ENCODE measurements at places on chromosomes 16 and 17.

- no peak for DNase-seq
Observed at GRCh38 chr16:15830832-15831451, 25.9 kb downstream of the MYH11 start.

- DNase-seq = no peak
Observed at GRCh38 chr16:84876873-84877606, 57.3 kb downstream of the CRISPLD2 start.

DNA sequence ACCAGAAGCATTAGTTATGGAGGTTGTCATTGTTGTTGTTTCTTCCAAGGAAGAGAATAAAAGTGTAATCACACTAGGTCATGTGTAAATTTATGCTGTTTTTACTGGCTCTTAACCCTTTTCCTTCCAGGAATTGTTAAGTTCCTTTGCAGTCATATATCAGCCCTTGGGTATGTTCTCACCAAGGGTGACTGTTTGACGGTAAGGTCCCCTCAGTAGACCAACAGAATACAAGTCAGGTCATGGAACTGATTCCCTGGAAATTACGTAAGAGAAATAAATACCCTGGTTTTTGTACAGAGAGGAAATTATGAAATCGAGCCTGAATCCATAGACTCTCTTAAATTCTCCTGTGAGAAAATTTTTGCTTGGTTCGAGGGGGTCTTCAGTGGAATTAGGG lies 11.2 kb upstream of the KCNJ2 start:
- no peak for DNase-seq

DNA sequence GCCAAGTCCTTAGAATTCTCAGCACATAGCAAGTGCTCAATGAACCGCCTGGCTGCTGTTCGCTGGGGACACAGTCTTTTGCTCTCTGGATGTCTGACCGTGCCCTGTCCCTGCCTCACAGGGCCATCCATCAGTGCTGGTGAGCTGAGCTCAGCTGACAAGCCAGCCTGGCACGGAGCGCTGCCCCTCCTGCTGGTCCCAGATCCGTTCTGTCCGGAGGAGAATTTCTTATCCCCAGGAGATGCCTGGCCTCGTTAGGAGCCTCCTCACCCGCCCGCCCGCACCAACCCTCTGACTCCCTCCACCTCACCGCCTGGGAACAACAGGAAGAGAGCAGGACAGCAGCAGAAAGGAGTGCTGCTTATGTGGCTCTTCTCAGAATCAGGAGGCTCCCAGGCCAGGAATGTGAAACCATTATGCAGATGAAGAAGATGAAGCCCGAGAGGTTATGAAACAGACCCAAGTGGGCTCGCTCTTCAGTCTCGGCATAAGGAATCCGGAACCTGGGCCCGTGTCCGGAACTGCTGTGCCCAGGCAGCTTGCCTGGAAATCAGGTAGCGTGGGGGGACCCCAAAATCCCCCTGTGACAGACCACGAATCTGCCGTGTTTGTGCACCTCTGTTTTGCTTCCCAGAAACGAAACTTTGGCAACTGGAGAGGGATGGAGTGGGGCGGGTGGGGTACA lies 28.8 kb upstream of the RMI2 start:
- DNase-seq = no peak

GRCh38 chr17:36673068-36673467 lies 71.7 kb downstream of the MRM1 start:
- no peak for DNase-seq

- no peak for DNase-seq
Observed at GRCh38 chr16:28915181-28915580, 9.9 kb downstream of the RABEP2 start.

Data from NCI-H1417 treated with DMSO at 0.1 percent for 48 hours (cell line).